ENCODE measurements at places on chromosomes 2 and 18.

DNA sequence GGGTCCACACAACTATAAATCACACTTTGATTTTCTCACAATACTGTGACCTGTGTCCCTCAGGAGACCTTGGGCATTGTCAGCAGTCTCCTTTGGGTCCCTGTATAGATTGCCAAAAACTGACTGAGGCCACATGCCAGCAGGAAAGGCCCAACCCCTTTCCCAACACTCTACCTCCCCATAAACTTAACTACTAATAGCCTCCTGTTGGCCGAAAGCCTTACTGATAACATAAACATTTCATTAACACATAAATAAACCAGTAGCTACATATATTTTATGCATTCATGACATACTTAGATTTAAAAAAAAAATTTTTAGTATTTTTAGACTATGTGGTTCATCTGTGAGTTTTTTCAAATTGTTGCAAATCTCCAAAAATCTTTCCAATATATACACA lies 153.5 kb downstream of the ARL4C start:
- DNase-seq: no peak

DNA sequence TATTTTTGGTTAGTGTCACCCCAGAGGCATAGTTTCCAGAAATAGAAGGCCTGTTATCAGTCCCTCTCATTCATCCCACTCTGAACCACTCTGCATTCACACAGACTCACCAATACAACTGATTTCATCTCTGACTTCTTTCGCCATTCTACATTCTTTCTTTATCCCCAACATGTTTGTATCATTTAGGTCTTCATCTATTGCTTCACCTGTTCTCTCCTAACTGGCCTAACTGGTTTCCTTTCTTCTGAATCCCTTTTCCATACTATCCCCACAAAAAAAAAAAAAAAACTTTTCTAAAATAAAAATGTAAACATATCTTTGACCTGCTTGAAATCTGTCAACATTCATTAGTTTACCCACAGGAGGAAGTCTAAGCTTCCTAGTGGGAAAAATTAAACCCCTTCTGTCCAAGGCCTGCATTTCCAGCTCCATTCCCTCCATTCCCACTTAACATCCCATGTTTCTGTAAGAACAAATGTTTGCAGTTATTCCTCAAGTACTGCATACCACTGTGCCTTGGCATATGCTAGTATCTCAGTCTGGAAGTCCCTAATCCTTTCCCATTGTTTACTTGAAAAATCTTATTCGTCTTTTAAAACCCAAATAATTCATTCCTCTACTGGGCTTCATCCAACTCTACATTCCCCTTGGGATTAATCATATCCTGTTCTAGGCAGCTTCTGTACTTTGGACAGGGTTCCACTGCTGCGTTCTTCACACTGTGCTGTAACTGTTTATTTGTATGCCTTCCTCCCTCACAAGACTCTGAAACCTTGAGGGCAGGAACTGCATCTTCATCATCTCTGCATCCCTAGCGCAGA lies 68.5 kb downstream of the FIGN start:
- no peak for DNase-seq

DNA sequence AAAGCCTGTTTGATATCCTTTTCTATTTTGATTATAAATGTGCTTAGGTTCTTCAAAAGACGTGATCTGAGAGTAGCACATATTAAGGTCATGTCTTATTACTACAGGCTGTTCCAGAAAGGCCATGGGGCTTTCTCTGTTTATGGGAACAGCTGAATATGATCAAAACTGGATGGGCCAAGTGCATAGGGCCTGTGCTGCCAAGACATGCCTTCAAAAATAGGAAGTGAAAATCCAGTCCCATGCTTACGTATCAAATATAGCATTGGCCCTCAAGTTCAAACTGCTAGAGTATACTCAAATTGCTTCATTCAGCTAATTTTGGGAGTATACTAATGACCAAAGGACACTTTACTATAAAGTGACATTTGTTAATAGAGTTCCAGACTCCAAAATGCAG lies 24.1 kb downstream of the SLC25A52 start:
- DNase-seq: no peak

GRCh38 chr18:32966141-32966540 lies 193.3 kb upstream of the KLHL14 start:
- no peak for DNase-seq

- no peak for DNase-seq
Observed at GRCh38 chr2:25587361-25587760, 86.0 kb downstream of the DTNB start.

- no peak for DNase-seq
Observed at GRCh38 chr2:219270055-219270372, 9.2 kb upstream of the DNAJB2 start.

GRCh38 chr2:240553956-240554480 lies 3.8 kb downstream of the ANKMY1 start:
- DNase-seq: no peak

DNA sequence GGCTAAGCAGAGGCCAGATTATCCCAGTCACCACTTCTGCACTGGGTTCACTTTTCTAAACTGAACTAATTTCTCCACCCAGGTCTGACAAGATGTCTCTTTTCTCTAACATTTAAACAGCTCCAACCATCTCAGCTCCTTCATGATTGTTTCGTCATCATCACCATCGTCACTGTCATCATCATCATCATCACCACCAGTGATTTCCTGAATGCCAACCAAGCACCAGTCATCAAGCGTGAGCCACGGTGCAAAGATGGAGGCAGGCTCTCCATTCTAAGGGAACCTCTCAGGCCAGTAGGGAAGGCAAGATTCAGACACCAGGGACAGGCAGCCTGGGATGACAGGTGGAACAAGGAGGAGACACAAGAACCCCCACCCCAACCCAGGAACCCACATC lies 25.5 kb upstream of the TMBIM1 start:
- DNase-seq: no peak

DNA sequence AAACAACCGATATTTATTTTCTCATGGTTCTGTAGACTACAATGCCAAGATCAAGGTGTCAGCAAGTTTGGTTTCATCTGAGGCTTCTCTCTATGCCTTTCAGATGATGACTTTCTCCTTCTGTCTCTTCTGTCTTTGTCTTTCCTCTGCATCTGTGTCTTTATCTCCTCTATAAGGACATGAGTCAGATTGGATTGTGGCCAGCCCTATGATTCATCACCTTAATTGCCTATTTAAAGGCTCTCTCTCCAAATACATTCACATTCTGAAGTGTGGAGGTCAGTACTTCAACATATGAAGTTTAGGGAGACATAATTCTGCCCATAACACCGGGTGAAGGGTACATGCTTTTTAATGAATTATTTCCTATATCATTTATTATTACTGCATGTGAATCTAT lies 71.2 kb upstream of the CNTNAP5 start:
- DNase-seq: no peak

DNA sequence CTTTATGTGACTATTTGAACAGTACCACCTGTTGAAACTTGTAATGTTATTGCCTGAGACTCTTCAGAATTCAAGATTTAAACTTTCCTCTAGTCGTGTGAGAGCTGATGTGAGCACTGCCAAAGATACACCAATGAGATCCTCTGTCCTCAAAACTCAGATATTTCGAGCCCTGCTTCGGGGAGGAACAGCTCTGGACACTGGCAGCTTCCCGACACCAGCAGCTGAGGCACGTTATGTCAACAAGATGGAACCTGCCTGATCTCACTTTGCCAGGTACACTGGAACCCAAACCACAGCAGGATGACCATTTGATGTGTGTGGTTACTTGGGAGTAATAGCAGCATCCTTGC lies 319.9 kb upstream of the RBMS1 start:
- DNase-seq: no peak

GRCh38 chr2:162017233-162017632 lies 56.8 kb downstream of the DPP4 start:
- DNase-seq: no peak

DNA sequence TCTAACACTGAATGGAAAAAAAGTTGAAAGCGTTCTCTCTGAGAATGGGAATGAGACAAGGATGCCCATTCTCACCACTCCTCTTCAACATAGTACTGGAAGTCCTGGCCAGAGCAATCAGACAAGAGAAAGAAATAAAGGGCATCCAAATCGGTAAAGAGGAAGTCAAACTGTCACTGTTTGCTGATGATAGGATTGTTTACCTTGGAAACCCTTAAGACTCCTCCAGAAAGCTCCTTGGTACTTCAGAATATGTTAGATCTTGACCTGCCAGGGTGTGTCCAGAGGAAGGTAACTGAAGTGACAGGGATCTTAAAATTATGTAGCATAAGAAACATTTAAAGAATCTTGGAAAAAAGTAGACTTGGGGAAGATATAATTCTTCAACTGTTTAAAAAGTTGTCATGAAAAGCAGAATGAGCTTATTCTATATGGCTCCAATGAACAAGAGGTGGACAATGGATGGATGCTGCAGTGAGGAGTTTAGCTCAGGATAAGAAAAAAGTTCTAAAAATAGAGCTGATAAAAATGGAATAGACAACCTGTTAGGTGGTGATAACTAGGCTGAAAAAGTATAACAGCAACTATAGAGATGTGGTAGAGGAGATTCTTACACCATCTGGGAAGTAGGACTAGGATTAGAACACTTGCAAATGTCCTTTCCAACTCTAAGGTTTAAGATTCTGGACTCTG lies 16.8 kb upstream of the SULT1C4 start:
- DNase-seq: no peak

GRCh38 chr2:237765875-237766274 lies 32.7 kb upstream of the RBM44 start:
- DNase-seq: no peak

- no peak for DNase-seq
Observed at GRCh38 chr2:138564586-138565229, 63.1 kb downstream of the SPOPL start.

- DNase-seq: peak; percentile 84
Observed at GRCh38 chr2:12176623-12177454, 430.4 kb downstream of the LPIN1 start.

GRCh38 chr2:121246704-121247255 lies 38.2 kb downstream of the TFCP2L1 start:
- no peak for DNase-seq

Measured in SW480 (cell line).